ENCODE measurements at places on chromosomes 6 and 20.

- peak; percentile 30 for DNase-seq
Measured at GRCh38 chr6:17439243-17439993, 46.0 kb downstream of the CAP2 start.

DNA sequence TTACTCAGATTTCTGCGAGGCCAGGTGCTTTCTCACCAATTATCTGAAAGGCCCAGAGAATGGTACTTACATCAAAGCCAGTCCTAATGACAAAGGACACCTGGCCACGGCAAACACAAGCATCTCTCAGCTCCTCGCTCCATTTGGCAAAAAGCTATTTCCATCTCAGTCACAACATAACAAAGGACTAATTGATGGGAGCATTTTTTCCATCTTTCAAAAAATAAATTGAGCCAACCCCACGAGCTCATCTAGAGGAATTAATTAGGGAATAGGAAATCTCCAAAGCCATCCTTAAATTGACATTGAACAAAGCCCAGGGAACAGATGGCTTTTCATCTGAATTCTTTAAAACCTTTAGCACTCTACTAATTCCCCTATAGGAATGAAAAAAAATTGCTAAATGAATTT is 236.7 kb downstream of the HAO1 start:
- DNase-seq = no peak

DNA sequence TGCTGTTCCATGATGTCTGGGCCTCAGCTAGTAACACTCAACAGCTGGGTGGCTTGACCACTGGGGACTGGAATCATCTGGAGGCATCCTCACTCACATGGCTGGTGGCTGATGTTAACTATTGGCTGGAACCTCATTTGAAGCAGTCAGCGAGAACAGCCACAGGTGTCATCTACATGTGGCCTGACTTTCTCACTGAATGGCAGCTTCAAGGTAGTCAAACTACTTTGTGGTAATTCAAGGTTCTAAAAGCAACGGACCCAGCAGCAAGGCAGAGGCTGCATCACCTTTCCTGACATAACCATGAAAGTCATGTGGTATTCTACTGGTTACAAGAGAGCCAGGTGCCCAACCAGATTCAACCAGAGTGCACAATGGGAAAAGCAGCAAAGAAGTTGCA is 115.9 kb upstream of the DST start:
- DNase-seq = no peak

GRCh38 chr6:118843685-118844390 is 50.1 kb upstream of the ASF1A start:
- DNase-seq = peak; percentile 27

DNA sequence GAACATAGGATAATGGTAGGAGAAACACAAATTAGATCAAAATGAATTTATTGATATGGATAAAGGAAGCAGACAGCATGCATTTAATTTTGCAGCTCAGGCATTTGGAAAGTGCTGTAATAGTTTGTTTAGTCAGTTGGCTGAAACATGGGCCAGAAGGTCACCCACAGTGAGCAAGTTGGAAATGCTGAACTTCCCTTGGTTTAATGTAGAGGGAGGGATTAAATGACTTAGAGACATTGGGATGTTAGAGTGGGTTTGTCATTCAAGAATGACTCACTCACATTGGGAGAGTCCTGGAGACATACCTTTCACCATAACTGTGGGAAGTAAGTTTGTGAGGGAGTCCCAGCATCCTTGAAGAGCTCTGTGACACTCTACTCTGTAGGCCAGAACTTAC is 231.5 kb upstream of the PLCB4 start:
- DNase-seq = peak; percentile 71

- DNase-seq = peak; percentile 4
Measured at GRCh38 chr6:32692019-32692418, 25.6 kb upstream of the HLA-DQB1 start.

- DNase-seq = peak; percentile 93
Measured at GRCh38 chr6:161369339-161369738, 95.5 kb upstream of the AGPAT4 start.

DNA sequence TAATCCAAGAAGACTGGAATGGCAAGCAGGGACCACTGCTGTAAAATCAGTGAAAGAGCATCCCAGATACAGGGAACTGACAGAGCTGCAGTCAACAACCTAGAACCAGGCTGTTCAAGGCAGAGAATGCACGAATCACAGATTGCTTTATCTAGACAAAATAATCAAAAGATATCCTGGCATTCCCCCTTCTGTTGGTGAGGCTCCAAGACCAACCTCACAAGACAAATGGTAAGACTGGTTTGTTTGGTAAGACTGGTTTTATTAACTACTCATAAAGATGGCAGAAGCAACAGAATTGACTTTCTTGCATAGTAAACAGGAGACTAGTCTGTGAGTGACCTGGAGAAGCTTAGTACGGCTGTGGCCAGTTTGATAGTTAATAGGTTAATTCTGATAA is 88.8 kb upstream of the AHI1 start:
- no peak for DNase-seq

GRCh38 chr20:36152261-36152660 is 2.3 kb upstream of the EPB41L1 start:
- no peak for DNase-seq

DNA sequence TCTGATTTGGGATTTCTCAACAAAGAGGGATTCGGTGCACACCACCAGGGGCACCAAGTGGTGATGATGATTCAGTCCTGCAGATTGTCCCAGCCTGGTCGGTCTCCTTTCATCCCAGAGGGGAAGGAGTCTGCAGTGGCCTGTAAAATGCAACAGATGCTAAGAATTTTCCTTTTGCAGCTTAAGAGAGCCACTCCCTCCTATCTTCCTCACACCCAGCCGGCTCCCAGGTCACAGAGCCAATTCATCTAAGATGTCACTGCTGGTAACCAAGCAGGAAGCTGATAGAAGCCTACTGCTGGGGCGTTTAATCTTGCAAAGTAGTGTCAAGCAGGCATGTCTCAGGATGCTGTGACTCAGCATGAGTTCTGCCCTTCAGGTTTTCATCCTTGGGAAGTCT is 203.8 kb upstream of the LRFN2 start:
- DNase-seq = no peak

DNA sequence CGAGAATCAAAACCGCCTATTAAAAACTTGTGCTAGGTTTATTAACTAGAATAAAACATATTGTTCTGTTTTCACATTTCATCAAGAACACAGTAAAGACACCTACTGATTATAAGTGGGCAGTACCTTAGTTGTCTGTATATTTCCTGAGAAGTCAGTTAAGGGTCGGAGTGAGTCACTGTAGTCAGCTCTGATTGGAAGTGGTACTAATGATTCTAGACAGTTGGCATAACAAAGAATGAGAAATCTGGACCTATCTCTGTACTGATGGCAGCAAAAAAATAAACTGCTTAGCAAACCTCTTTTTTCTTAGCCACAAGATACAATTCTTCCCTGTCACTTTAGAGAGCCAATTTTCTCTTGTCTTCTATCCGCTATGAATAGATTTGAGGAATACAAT is 387.3 kb upstream of the ADGRB3 start:
- no peak for DNase-seq

- peak; percentile 14 for DNase-seq
Measured at GRCh38 chr20:24164360-24164759, 175.8 kb upstream of the GGTLC1 start.

- DNase-seq = peak; percentile 39
Measured at GRCh38 chr6:28537065-28537464, 11.4 kb downstream of the GPX5 start.

DNA sequence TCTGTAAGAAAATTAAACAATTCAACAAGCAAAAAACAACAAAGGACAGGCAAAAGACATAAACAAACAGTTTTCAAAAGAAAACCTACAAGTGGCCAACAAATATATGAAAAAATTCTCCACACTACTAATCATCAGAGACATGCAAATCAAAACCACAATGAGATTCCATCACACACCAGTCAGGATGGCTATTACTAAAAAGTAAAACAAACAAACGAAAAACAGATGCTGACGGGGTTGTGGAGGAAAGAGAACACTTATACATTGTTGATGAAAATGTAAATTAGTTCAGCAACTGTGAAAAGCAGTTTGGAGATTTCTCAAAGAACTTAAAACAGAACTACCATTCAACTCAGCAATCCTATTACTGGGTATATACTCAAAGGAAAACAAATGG is 537.6 kb downstream of the HDGFL1 start:
- peak; percentile 13 for DNase-seq

GRCh38 chr6:127634178-127634577 is 57.2 kb downstream of the C6orf58 start:
- DNase-seq = no peak

- DNase-seq = peak; percentile 62
Measured at GRCh38 chr6:41706876-41707564, 28.4 kb downstream of the TFEB start.

DNA sequence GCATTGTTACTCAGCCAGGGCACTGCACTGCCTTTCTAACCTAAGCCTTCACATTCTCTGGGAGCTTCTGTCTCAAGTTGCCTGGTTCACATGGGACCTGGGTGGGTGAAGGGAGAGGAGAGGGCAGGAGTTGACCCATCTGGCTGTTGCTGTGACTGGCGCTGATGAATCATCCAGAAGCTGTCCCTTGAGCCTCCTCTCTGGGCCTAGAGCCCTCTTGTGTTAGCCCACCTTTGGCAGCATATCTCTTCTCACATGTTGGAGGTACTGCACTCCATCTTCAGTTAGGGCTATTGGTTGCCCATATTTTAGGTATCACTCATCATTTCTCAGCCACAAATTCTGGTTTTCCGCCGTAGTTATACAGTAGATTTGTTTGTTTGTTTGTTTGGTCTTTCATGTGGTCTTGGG is 19.8 kb downstream of the XRN2 start:
- DNase-seq = no peak

DNA sequence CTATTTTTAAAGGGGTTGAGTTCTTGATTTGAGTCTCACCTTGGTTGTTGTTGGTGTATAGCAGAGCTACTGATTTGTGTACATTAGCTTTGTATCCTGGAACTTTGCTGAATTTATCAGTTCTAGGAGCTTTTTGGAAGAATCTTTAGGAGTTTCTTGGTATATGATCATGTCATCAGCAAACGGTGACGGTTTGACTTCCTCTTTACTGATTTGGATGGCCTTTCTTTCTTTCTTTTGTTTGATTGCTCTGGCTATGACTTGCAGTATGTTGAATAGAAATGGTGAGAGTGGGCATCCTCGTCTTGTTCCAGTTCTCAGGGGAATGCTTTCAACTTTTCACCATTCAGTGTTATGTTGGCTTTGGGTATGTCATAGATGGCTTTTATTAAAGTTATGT is 64.0 kb downstream of the CDYL start:
- DNase-seq = no peak
